Inflammatory macrophage (primary cell): ENCODE measurements at places on chromosomes 12 and 14.

GRCh38 chr14:54465654-54466053 is 23.1 kb downstream of the GMFB start:
- DNase-seq = no peak

DNA sequence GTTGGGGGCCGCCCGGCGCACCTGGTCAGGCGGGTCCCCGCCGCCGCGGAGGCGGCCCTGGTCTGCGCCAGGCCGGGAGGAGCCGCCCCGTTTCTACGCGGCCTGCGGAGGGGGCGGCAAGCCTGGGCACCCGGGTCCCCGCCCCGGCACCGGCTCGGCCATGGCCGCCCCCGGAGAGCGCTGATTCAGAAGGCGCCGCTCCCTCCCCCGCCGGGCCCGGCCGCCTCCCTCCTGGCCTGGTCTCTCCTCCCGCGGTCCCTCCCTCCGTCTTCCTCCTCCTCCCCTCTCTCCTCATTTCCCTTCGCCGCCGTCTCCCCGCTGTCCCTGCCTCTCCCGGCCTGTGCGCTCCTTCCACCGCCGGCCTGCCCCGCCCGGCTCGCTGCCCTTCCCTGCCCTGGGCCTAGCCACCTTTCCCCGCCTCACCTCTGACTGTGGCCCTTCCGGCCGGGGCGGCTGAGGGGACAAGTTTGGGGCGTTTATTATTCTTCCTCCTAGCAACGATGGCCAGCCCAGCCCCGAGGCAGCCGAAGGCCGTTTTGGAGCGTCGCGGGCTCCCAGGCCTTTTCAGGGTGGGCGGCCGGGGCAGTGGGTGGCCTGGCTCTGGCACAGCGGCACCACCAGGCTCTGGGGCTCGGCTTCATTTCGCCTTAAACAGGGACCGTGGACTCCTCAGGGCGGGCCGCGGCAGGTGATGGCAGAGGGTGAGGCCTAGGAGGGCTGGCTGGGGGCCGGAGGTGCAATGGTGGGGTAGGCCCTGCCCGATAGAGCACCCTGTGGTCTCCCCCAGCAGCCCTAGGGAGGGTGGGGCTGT is 768 bp downstream of the CEP170B start:
- DNase-seq = no peak

- DNase-seq = no peak
These were observed 103.2 kb downstream of the NT5DC3 start for GRCh38 chr12:103737881-103738280.

DNA sequence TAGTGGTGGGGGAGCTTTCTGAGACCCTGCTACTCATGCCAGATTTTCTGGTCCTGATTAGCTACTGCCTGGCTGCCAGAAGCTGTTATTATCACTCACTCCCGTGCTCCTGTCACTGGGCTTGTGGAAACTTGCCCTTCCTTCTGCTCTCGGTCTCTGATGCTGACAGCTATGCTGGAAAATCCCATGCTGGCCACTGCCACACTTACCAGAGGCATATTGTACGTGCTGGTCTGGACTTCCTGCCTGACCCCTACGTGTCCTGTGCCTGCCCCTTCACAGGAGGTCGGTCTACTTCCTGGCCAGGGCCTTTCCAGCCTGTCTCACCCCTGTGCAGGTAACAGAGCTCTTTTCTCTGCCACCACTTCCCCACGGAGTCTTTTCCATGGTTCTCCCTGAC is 149.4 kb upstream of the PLEKHG7 start:
- no peak for DNase-seq
